Left lobe of liver (tissue), 2 donors: ENCODE measurements at places on chromosomes 12 and 14. TPM values are rescaled to one million over a fixed set of nuclear protein-coding genes. Genes with fewer than 3 reads are reported as not detected.

GRCh38 chr14:75445236-75445635, 17.4 kb downstream of the JDP2 start:
- no peak for DNase-seq

- no peak for DNase-seq
Measured at GRCh38 chr14:36515896-36516718, 3.9 kb downstream of the NKX2-1 start.

- DNase-seq: no peak
Measured at GRCh38 chr12:88419794-88420193, 160.5 kb downstream of the KITLG start.

- DNase-seq: no peak
Measured at GRCh38 chr14:70816525-70816924, 7.2 kb upstream of the MAP3K9 start.

- no peak for DNase-seq
Measured at GRCh38 chr12:122921917-122922316, 26.0 kb upstream of the VPS37B start.

The IL23A gene
- 0.43 TPM for total RNA-seq

GRCh38 chr12:108008163-108008905, 120.8 kb upstream of the WSCD2 start:
- DNase-seq: no peak

DNA sequence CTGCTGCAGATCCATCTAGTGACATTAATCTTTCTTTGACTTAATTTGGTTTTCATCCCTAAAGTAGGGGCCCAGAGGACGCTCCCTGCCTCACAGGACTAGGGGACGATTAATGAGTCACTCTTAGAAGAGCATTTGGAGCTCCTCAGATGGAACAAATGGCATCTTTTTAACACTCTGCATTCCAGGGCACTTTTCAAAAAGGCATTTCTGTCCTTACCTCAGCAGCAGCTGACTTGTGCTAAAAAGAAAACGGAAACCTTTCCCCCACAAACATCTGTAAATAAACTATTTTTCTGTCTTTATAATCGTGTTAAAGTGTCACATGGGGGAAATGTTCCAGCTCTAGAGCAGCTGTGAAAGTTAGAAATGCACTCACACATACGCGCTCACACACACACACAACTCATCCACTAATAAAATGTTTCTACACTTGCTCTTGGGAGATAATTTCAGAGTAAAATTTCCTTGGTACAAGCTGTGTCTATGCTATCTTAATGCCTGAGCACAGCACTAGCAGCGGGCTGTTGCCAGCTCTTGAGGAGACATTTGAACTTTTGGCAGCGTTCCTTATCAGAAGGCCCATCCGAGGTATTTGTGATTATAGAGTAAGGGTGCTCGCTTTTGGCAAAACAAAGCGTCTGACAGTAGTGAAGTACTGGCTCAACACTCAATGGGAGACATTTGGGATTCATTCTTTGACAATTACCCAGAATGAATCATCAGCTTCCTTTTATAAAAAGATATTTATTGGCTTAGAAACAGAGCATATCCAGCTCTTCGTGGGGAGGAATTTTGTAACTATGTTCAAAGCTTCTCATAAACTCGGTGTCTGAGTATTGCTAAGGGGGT, 141.3 kb downstream of the PLXNC1 start:
- no peak for DNase-seq

DNA sequence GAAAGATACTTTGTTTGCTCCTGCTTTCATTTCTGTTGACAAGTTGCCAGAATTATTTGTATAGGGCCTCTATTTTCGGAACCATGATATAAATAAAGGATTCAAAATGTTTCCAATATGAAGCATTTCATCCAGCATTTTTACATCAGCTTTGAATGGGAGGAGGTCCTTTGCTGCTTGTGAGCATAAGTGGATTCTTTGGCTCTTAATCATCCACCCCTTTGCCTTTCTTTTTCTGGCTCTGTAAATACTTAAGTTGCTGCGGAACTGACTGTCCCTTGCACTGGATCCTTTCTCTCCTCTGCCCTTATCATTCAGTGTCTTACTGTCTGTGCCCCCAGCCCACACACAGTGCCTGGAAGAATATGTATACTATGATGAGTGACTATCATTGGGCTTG, 357.3 kb upstream of the RGS6 start:
- no peak for DNase-seq

DNA sequence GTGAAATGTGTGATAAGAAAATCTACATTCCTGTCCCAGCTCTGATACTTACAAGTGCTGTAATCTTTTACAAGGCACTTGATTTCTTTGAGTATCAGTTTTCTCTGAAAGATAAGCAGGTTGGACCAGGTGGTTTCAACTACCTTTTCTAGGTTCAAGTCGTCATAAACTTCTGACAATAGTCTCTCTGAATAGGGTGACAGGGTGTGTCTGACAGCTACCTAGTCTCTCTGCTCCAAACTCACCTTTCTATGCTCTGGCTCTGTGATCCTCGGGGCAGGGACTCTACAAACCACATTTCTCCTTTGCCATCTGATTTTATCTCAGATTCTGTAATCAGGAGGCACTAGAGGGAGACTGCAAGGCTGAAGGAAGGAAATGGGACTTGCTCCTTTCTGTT, 137.7 kb upstream of the SYT1 start:
- no peak for DNase-seq

GRCh38 chr12:43237238-43237879, 314.6 kb downstream of the ADAMTS20 start:
- DNase-seq: no peak

DNA sequence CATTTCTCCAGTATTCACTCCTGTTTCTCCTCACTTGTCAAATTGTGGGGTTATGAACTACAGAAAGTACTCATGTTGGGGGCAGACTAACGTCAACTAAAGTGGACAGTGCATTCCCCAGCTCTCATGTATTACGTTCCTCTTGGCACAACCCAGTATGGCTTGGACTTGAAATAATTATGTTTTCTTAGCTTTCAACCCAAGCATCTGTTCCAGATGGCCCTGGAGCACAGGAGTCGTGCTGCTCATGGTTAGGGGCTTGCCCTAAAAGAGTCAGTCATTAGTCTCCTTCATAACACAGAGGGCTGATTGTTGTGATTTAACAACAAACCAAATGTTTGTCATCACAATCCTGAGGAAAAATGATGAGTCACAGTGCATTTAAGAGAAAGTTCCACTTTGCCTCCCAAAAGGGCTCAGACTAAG, 154.4 kb downstream of the RPAP3 start:
- no peak for DNase-seq

The INHBC gene
- 51.9 TPM for total RNA-seq

DNA sequence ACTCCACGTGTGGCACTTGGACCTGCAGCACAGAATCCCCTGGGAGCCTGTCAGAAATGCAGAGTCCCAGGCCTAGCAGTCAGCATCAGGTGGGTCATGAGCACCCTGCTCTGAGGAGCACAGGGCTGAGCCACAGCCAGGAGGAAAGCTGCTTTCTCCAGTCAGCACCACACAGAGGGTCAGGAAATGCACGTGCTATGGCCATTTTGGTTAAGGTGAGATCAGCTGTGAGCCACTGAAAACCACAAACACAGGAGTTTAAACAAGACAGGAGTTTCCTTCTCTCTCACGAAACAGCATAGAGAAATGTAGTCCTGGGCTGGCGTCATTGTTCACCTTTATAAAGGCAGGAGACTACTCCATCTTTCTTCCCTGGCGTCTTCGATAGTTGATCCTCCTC, 204.5 kb upstream of the SFSWAP start:
- DNase-seq: no peak

The ARHGEF25 gene
- 1.5 TPM for total RNA-seq

The PTPN6 gene
- 17.8 TPM for total RNA-seq

The SMOC1 gene
- total RNA-seq: 75.6 TPM

The SLC17A8 gene
- total RNA-seq: 0.23 TPM

GRCh38 chr14:60753264-60754119, 18.9 kb downstream of the MNAT1 start:
- DNase-seq: no peak

The BRMS1L gene
- total RNA-seq: 2.8 TPM

DNA sequence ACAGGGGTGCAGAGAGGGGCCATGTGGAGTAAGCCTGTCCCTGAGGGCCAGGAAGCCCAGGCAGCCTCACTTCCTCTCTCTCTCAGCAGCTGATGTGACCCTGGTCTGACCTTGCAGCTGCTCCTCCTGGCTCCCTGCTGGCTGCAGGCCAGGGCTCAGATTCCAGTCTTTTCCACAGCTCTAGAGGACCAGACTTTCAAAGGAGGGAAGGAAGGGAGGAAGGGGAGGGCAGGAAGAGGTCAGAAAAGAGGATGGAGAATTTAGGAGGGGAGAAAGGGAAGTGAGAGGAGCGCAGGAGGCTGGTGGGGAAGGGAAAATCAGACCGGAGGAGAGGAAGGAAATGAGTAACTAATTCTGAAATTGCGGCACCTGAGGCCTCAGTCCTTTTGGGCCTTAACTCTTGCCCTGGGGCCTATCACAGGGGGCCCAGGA, 40.9 kb upstream of the VASH1 start:
- peak; percentile 74 for DNase-seq
